ENCODE measurements at places on chromosomes 11 and 22.

- DNase-seq: no peak
These were observed 86.7 kb downstream of the SIK3 start for GRCh38 chr11:117011541-117011898.

GRCh38 chr22:42769574-42770447, 49.1 kb upstream of the A4GALT start:
- DNase-seq: peak; percentile 88

GRCh38 chr11:12226093-12226492, 115.7 kb downstream of the MICAL2 start:
- no peak for DNase-seq

- DNase-seq: no peak
These were observed 601.8 kb downstream of the INSC start for GRCh38 chr11:15716550-15716949.

DNA sequence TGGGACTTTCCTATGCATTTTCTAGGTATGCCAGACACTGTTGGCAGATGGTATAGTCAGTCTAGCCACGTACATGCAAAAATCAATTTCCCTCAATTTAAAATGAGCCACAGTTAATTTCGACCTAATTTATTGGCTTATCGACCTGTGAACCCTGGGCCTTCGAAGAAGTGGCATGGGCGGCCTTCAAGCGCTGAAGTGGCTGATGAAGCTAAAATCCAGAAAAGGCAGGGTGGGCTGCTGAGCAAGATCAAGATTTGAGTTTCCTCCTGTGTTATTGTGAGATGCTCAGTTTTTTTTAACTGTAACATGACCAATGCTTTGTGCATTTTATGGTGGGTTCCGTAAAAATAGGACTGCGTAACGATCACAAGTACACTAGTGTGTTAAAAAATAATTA, 5.8 kb upstream of the SORL1-AS1 start:
- no peak for DNase-seq

GRCh38 chr11:12248330-12248729, 129.0 kb upstream of the PARVA start:
- DNase-seq: no peak

GRCh38 chr22:26592421-26592891, 2.5 kb upstream of the TPST2 start:
- DNase-seq: peak; percentile 49

GRCh38 chr11:78832226-78832947, 257.7 kb upstream of the NARS2 start:
- DNase-seq: no peak

DNA sequence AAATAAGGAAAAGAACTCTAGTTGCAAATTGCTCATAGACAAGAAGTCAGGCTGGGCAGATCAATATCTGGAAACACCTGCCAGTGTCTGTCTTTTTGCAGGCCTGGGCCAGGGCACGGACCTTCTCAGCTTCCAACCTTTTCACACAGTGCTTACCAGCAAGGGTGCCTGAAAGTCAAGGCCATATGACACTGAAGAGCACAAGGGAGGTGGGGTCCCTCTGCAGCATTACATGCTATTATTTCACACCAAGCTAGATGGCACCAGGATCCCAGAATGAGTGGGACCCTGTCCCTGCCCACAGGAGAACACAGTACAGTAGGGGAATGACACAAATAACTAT, 5.9 kb upstream of the PEX26 start:
- no peak for DNase-seq

DNA sequence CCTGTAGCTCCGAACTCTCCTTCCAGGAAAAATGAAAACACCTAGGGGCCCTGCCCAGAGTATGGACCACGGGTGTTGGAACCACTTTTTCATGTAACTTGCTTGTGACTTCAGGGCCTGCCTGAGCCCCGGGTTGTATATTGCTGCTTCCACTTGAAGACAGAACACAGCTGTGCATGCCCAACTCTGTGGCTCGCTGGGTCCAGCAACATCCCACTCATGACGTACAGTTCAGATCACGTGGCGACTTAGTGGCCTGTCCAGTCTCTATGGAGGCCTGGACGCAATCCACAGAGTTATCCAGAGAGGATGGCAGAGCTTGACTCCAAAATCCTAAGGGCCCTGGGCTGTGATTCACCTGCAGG, 6.8 kb downstream of the C11orf21 start:
- no peak for DNase-seq

DNA sequence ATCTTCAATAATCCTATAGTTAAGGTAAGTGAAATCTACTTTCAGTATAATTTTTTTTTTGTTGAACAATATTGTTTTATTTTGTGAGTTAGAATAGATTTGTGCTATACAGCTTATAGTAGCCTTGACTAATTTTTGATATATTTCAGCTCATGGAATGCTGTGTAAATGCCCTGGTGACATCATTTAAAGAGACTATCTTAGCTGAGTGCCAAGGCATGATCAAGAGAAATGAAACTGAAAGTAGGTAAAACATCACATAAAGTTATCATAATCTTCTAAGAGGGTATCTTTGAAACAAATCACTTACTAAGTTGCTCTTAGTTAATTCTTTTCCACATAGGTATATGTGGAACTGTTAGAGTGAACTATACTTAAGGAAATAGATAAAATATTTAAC, 51.4 kb upstream of the ACAT1 start:
- peak; percentile 15 for DNase-seq

- DNase-seq: no peak
These were observed 27.7 kb downstream of the LRRC4C start for GRCh38 chr11:41431784-41432183.

GRCh38 chr11:71977090-71977489, 21.6 kb upstream of the IL18BP start:
- no peak for DNase-seq

DNA sequence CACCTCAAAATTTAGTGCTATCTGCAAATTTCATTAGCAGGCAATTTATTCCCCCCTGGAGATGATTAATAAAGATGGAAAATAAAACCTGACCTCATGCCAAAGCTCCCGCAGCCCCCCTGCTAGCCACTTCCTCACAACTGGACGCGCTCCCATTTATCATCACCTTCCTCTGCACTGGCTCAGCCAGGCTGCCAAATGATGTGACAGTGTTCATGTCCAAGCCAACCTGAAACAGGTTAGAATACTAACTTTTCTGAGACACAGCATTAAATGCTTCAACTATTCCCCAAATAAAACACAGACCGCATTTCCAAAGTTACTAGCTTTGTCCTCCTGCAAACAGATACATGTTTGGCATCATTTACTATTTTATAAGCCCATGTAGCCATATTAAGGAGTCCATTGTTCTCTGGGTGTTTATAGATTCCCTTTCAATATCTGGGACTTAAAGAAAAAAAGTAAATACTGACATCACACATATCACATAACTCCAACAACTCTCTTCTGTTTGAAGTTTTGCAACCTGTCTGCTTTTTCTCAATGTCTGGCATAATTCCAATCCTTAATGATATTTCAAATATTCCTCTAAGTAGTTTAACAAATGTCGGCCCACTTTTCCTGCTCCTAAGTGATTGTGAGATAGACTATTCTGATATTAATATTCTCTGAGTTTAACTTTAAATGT, 829.7 kb upstream of the FAT3 start:
- no peak for DNase-seq

DNA sequence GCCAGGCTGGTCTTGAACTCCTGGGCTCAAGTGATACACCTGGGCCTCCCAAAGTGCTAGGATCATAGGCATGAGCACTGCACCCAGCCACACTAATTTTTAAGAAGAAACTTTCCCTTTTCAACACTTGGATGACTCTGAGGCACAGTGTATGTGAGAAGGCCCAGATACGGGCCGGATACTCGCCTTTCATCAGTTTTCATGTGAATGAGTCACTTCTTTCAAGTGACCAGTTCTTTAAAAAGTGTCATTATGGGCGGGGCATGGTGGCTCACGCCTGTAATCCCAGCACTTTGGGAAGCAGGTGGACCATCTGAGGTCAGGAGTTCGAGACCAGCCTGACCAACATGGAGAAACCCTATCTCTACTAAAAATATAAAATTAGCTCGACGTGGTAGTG, 120.8 kb downstream of the CTTN start:
- DNase-seq: peak; percentile 59

GRCh38 chr22:46829941-46830715, 67.7 kb downstream of the TBC1D22A start:
- no peak for DNase-seq

- DNase-seq: no peak
These were observed 60.6 kb upstream of the AMPD3 start for GRCh38 chr11:10394229-10395101.

- no peak for DNase-seq
These were observed 36.2 kb upstream of the HEPHL1 start for GRCh38 chr11:93984936-93985335.

DNA sequence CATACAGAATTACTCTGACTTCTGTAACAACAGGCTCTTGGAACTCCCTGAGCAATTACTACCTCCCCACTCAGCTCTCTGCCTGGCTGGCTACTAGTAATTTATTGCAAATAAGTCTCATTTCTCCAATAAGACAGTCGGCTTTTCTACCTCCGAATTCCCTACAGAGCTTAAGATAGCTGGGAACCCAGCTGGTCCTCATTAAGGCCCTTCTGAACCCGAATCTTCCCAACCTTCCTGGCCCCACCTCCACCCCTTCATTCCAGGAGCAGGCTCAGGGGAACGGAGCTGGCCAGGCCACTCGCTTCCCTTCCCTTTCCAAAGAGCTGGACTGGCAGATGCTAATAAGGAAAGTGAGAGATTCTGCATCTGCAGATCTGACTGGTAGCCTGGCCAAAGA, 21.6 kb downstream of the TMPRSS5 start:
- DNase-seq: no peak

- no peak for DNase-seq
These were observed 32.0 kb downstream of the LRRC10B start for GRCh38 chr11:61540528-61540927.

DNA sequence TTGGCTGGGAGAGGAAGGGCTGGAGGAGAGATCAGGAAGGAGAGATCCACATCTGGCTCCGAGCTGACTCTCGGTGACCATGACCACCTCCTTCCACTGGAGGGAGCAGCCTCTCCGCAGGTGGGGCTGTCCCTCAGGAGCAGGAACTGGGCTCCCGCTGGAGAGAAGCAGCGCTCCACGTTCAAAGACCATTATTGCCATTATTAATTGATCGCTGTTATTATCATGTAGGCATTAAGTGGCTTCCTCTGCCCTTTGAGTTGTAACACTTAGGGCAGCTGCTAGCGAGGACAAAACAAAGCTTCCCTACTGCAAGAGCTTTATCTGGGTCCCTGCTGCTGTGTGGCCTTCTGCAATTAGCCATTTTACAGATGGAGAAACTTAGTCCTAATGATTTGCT, 251.9 kb downstream of the ST3GAL4 start:
- peak; percentile 51 for DNase-seq

DNA sequence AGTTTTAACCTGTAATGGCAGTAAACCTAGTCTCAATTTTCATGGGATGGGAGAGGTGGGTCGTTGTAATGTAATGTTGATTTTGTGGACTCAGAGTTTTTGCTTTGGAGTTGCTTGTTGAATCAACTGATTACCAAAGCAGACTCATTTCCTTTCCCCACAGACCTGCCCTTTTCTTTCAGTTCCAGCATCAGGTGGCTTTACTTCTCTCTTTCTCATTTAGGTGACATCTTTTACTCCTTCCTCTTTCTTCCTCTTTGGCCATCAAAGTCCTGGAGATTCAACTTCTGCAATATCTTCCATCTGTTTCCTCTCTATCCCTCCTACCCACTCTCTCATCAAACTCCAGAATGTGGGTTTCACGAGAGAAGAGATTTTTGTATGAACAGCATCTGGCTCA, 313.9 kb downstream of the TMEM135 start:
- DNase-seq: no peak

- DNase-seq: no peak
These were observed 24.0 kb upstream of the TMEM191C start for GRCh38 chr22:21443057-21443734.

GRCh38 chr22:44364751-44365130, 52.0 kb upstream of the SHISAL1 start:
- DNase-seq: no peak

GRCh38 chr11:69745201-69745600, 29.9 kb downstream of the FGF4 start:
- DNase-seq: no peak

DNA sequence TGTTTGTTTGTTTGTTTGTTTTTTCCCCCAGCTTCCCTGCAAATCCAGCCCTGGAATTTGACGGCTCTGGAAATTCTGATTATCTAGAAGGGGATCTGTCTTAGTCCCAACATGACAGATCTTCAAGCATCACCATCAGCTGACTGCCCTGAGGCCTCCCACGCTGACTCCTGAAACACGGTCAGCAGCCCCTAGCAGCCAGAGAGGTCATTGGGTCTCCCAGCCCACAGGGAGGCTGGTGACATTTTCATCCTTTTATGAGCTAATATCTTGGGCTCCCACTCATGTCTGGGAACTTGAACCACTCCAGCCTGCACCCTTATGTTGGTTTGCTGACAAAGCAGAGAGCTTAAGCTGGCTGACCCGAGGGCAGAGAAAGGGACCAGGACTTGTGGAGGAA, 66.0 kb upstream of the TIMP3 start:
- no peak for DNase-seq

- no peak for DNase-seq
These were observed 24.3 kb downstream of the BCR start for GRCh38 chr22:23204541-23205157.

DNA sequence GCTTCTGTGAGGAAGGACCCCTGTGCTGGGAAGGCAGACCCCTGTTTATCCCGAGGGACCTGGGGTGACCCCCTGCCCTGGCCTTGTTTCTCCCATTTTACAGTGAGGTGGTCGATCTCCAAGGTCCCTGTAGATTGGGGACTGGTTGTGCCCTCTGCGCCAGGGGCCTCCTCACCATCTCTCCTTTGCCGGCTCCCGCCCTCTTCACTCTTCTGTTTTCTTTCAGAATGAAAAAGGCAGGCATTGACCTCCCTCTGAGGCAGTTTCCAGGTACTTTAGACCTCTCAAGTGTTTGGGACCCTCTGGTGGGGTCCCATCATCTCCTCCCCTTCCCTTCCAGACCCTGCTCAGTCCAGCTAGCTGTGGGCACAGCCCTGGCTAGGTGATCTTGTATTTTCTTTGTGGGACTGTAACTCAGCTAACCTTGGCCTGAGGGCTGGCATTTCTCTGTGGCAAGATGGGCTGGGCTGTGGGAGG, 1.5 kb downstream of the SERPINH1 start:
- DNase-seq: no peak

GRCh38 chr11:14789879-14790484, 102.0 kb downstream of the CYP2R1 start:
- no peak for DNase-seq

DNA sequence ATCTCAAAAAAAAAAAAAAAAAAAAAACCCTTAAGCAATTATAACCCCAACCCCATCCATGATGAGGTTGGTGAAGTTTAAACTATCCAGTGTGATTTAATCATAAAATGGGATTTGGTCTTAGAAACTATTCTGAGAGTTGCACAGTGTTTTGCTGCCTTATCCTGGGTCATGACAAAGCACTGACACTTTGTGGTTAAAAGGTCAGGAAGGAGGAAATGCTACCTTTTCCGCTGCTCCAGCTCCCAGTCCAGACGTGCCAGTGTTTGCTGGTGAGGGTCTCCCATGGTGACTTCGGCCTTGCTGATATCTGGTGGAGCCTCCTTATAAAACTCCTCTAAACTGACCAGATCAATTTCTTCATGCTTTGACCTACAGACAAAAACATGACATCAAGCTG, 14.5 kb downstream of the THOC5 start:
- no peak for DNase-seq
